T-helper 2 cell (primary cell): ENCODE measurements at places on chromosomes 1 and 21.

DNA sequence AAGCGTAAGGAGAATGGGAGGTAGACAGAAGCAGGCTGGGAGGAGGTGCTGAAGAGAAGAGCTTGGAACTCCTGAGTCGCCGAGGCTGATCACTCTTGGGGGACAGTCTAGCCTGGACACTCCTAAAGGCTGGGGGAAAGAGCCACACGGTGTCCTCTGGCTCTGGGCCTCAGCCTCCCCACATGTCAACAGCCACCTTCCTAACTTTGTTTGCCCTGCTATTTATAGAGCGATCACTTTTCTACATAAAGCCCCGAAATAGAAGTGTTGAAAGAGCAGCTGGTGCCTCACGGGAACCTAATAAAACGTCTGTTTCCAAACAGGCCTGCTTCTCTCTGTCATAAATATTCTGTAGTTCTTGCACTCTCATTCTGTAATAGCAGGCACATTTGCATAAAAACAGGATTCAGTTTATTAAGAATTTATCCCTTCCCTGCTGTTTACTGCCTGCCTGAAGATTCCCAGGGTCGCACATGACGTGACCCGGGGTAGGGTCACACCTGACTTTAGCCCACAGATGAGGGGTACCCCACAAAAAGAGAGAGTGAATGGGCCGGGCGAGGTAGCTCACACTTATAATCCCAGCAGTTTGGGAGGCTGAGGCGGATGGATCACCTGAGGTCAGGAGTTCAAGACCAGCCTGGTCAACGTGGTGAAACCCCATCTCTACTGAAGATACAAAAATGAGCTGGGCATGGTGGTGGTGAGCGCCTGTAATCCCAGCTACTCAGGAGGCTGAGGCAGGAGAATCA, 212.5 kb downstream of the TOMM20 start:
- no peak for DNase-seq

GRCh38 chr1:176735201-176735600, 272.2 kb downstream of the PAPPA2 start:
- DNase-seq: no peak

- no peak for DNase-seq
Measured at GRCh38 chr1:235259133-235259778, 68.7 kb downstream of the ARID4B start.

DNA sequence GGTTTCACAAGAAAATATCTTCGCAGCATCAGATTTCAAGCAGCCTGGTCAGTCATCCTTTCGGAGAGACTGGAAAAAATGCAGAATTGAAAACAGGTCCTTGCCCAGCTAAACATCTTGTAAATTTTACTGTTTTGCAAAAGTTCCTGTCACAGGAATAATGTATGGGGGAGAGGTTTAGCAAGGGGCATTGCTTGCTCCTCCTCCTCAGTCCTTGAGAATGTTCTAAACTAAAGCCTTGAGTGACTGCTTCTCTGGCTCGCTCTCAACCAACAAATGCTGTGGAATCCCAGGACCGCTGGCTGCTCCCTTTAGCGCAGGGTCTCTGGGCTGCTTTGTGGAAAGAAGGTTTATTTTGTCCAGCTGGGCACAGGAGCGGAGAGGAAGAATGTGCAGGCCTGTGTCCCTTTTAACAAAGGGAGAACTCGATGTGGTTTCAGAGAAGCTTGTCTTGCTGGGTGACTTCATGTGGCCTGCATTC, 33.6 kb upstream of the FHAD1 start:
- DNase-seq: no peak

DNA sequence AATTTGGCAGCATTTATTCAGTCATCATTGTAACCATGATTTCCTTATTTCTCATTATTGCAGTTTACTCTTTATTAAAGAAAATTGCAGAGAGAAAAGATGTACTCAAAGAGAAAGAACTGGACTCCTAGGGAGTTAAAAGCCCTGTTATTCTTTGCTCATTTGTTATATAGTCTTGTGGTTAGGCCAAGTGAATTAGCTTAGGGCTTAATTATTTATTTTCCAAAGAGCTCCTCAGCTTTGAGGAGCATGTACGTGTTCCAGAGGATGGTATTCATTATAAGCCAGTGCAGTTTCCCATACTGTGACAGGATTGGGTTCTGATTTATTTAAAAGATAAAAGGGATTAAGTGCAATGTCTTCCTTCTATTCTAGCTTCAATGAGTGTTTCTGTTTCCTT, 86.4 kb downstream of the GPR161 start:
- no peak for DNase-seq
